ENCODE measurements at places on chromosomes 5 and 9. TPM values are rescaled to one million over a fixed set of nuclear protein-coding genes. Genes with fewer than 3 reads are reported as not detected.

ECM2 gene
- not detected for total RNA-seq

LCN6 gene
- not detected for total RNA-seq

CDX1 gene
- not detected for total RNA-seq

MLANA gene
- total RNA-seq = not detected

DOLPP1 gene
- 12.7 TPM for total RNA-seq

C1QTNF2 gene
- total RNA-seq = 0.22 TPM

CSF2 gene
- 13.2 TPM for total RNA-seq

PAPPA gene
- total RNA-seq = 2.5 TPM

AK3 gene
- 49.1 TPM for total RNA-seq

FRRS1L gene
- total RNA-seq = 0.69 TPM

SLC25A48 gene
- total RNA-seq = not detected

SIT1 gene
- total RNA-seq = not detected

WNK2 gene
- total RNA-seq = 1.0 TPM

IRX1 gene
- 22.1 TPM for total RNA-seq

OTULINL gene
- total RNA-seq = 4.3 TPM

SLC2A8 gene
- 18.2 TPM for total RNA-seq

FCN2 gene
- not detected for total RNA-seq

RANBP17 gene
- 15.0 TPM for total RNA-seq

MRPL50 gene
- 10.2 TPM for total RNA-seq

CMYA5 gene
- 2.8 TPM for total RNA-seq

PCDHGA9 gene
- 1.9 TPM for total RNA-seq

TAF1L gene
- not detected for total RNA-seq

LRRTM2 gene
- under 0.01 TPM for total RNA-seq

RNF208 gene
- 1.5 TPM for total RNA-seq

GLRA1 gene
- total RNA-seq = not detected

RNF20 gene
- total RNA-seq = 17.3 TPM

PCSK5 gene
- total RNA-seq = 23.2 TPM

Measured in epithelial cell of proximal tubule (primary cell).